HAP-1 (cell line): ENCODE measurements at places on chromosomes 4 and X.

- no peak for DNase-seq
Observed at GRCh38 chr4:17785858-17786257, 4.4 kb upstream of the FAM184B start.

- no peak for DNase-seq
Observed at GRCh38 chrX:50093625-50094024, 107.2 kb downstream of the AKAP4 start.

DNA sequence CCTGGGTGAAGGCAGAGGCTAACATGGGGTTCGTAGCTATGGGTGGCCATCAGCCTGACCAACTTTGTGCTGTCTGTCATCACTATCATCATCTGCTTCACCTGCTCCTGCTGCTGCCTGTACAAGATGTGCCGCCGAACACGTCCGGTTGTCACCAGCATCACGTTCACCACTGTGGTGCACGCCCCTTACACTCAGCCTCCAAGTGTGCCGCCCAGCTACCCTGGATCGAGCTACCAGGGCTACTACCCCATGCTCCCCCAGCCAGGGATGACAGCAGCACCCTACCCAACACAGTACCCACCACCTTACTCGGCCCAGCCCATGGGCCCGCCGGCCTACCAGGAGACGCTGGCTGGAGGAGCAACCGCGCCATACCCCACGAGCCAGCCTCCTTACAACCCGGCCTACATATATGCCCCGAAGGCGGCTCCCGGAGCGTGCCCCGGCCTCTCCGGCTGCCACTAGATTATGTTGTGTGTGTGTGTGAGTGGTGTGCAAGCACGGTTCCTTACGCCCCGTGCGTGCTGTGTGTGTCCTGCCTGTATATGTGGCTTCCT, 238.1 kb upstream of the ZCCHC13 start:
- no peak for DNase-seq

- DNase-seq = no peak
Observed at GRCh38 chr4:6116696-6117285, 83.6 kb downstream of the JAKMIP1 start.

DNA sequence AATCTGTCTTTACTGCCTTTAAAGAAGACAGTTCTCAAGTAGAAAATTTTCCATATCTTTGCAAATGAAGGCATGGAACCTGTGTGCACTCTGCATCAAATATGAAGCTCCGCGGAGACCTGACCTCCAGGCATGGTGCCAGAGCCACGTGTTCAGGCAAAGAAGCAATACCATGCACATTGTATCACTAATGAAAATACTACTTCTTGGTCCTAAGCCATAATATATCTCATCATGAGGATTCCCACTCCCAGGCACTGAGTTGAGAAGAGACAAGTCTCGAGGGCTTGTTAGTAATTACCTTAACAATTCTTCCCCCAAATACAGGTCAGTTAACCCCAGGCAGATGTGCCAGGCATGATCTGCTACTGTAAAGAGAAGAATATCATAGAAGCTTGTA, 56.7 kb downstream of the PCDH19 start:
- DNase-seq = no peak

GRCh38 chr4:36385951-36386571, 104.6 kb downstream of the DTHD1 start:
- DNase-seq = no peak

GRCh38 chrX:14038375-14039085, 8.8 kb upstream of the GEMIN8 start:
- DNase-seq = no peak

GRCh38 chr4:147860960-147861359, 129.1 kb downstream of the ARHGAP10 start:
- DNase-seq = no peak
